Activated CD4-positive, alpha-beta T cell treated with anti-CD3 and anti-CD28 coated beads, Interleukin-2, amount 50 U/mL, for 24 hours (primary cell): ENCODE measurements at places on chromosomes 16 and 17.

DNA sequence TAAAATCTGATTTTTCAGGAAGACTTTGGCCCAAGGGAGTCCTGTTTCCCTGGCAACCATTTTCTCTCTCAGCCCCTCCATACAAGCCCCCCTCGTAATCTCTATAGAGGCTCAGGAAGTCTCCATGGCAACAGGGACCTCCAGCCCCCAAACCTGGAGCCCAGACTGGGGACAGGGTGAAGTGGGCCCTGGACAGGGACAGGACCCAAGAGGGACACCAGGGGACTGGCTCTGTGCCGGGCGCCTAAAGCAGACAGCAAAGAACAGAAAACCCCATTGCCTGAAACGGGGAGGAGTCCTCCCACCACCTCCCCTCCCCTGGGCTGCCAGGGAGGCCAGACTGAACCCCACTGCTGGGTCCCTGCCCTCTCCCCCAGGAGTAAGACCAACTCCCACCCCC lies 40.6 kb downstream of the CPNE2 start:
- no peak for DNase-seq

DNA sequence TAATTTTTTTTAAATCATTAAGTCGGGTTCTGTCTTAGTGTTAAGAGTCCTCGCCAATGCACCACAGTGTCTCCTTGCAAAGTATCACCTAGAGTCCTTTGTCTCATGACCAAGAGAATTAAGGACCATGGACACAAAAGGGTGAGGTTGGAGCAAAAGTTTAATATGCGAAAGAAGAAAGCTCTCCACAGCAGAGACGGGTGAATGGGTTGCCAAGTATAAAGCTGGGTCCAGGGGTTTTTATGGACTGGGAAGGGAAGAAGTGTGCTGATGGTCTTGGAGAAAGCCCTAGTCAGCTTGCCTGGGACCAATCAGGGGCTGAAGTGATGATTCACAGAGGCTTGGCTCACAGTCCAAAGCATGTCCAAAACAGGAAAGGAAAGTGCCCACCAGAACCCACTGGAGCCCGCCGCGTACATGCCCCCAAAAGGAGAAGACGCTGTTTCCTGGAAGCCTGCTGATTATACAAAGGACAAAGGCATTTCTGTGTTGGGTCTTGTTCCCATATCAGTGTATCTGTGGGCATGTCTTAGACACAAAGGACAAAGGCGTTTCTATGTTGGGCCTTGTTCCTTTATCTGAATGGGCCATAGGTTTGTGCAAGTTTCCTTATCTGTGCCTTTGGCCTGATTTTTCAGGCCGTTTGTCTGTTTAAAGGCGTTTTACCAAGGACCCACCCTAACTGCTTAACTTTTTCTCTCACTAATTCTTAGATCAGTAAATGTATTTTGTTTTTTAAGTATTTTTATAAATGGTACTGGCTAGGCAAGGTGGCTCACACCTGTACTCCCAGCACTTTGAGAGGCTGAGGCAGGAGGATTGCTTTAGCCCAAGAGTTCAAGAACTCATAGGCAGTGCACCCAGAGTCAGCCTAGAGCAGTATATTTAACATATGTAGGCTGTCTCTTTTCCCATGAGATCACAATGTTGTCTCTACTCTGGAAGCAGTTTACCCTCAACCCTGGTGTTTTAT lies 28.7 kb upstream of the ATF7IP2 start:
- DNase-seq, result no peak

- no peak for DNase-seq
These were observed 2.5 kb upstream of the SPATA32 start for GRCh38 chr17:45264430-45264829.

DNA sequence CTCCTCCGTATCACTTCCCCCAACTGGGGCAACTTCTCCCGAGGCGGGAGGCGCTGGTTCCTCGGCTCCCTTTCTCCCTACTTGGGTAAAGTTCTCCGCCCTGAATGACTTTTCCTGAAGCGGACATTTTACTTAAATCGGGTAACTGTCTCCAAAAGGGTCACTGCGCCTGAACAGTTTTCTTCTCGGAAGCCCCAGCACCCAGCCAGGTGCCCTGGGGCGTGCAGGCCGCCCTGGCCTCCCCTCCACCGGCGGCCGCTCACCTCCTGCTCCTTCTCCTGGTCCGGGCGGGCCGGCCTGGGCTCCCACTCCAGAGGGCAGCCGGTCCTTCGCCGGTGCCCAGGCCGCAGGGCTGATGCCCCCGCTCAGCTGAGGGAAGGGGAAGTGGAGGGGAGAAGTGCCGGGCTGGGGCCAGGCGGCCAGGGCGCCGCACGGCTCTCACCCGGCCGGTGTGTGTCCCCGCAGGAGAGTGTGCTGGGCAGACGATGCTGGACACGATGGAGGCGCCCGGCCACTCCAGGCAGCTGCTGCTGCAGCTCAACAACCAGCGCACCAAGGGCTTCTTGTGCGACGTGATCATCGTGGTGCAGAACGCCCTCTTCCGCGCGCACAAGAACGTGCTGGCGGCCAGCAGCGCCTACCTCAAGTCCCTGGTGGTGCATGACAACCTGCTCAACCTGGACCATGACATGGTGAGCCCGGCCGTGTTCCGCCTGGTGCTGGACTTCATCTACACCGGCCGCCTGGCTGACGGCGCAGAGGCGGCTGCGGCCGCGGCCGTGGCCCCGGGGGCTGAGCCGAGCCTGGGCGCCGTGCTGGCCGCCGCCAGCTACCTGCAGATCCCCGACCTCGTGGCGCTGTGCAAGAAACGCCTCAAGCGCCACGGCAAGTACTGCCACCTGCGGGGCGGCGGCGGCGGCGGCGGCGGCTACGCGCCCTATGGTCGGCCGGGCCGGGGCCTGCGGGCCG lies 1.6 kb downstream of the HIC1 start:
- no peak for DNase-seq

GRCh38 chr16:57892447-57893096 lies 78.4 kb downstream of the CNGB1 start:
- DNase-seq, result no peak

DNA sequence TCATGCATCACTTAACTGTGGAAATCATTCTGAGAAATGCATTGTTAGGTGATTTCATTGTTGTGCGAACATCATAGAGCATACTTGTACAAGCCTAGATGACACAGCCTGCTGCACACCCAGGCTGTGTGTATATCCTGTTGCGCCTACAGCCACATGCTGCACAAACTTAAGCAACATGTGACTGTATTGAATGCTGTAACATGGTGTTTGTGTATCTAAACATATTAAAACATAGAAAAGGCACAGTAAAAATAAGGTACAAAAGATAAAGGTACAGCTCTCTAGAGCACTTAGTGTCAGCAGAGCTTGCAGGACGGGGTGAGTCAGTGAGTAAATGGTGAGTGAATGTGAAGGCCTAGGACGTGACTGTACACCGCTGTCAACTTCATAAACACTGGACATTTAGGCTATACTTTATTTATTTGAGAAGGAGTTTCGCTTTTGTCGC lies 11.9 kb downstream of the FOXK2 start:
- DNase-seq, result no peak

GRCh38 chr17:45129426-45129939 lies 2.8 kb downstream of the PLCD3 start:
- DNase-seq, result no peak

GRCh38 chr17:7579834-7580603 lies 581 bp downstream of the CD68 start:
- DNase-seq, result no peak

DNA sequence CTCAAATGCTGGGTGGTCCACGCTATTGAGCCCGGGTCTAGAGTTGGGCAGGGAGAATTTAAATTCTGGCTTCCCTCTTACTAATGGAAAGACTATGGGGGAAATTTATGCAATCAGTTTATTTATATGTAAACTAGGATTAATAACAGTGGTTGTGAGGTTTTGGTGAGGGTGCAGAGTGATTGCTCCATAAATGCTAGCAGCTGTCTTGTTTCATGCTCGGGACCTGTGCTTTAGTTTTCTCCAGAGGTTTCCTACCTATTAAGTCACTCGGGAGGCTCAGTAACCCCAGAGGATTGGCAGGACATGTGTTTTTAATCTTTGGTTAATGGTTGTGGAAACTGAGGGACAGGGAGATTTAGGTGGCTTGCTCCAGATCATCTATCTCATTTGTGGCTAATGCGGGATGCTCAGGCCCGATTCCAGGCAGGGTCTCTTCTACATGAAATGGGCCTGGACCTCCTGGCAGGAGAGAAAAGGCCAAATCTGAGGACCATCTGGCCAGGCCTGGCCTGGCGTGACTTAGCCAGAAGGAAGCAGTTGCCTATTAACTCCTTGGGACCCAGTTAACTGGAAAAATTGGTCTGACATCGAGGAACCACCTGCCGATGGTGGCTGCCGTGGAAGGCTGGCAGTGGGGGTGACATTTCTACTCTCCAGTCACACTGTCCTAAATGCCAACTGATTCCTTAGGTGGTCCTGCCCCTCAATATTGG lies 2.1 kb downstream of the PRCD start:
- DNase-seq, result no peak

DNA sequence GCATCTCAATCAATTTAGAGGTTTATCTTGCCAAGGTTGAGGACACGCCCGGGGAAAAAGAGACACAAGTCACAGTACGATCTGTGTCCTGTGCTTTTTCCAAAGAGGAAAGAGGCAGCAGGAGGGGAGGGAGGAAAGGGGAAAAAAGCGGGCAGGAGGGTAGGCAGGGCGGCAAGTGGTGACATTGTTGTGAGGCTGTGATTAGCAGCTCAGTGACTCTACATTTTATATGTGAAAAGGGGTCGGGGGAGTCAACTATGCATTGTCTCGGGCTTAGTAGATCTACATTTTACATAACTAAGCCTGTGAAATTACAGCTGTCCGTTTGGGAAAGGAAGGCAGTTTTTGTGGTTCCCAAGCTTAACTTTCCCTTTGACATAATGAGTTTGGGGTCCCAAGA lies 22.2 kb upstream of the RIPOR1 start:
- no peak for DNase-seq

- DNase-seq, result no peak
These were observed 93.1 kb downstream of the PITPNC1 start for GRCh38 chr17:67470163-67470562.

GRCh38 chr16:80936410-80936809 lies 70.3 kb downstream of the CMC2 start:
- no peak for DNase-seq

GRCh38 chr16:4383591-4384444 lies 12.2 kb downstream of the VASN start:
- no peak for DNase-seq

DNA sequence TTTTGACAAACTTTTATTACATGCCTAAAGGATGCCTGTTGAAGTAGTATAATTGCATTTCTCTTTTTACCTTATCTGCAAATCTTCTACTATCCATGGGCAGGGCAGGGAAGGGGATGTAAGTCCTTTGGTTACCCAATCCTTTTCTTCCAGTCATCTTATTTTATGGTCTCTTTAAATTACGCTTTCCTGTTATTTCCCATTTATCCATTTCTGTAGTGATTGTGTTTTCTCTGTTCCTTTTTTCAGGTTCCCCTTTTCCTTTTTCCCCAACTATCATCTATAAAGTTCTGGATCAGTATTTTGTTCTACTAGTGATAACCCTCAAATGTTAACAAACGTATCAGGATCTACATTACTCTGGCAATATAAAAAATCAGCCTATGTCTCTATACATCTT lies 3.3 kb upstream of the ABCA9 start:
- no peak for DNase-seq

DNA sequence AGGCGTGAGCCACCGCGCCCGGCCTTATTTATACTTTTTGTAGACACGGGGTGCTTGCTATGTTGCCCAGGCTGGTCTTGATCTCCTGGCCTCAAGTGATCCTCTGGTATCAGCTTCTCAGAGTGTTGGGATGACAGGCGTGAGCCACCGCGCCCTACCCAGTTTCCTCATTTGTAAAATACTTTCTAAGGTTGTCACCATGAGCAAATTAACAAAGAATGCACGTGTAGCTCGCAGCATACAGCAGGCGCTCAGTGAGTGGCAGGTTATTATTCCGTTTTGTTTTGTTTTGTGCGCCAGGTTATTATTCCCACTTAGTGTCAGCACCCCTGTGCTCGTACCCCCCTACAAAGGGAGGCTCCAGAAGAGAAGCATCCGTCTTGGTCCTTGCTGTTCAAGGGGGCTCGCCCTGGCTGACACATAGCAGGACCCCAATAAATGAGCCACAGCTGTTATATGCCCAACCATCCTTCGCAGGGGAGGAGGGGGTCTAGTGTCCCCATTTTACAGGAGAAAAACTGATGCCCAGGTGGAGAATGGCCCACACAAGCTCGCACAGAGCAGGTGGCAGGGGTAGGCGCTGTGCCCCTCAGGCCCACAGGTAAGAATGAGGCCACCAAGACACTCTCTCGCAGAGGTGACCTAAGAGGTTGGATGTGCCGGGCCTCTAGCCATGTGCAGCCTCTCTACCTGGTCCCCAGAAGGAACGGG lies 686 bp upstream of the MIEF2 start:
- DNase-seq, result no peak

GRCh38 chr16:89761304-89761922 lies 40.1 kb downstream of the ZNF276 start:
- DNase-seq, result no peak

- DNase-seq, result no peak
These were observed 44.7 kb downstream of the CDH1 start for GRCh38 chr16:68781784-68782183.

- no peak for DNase-seq
These were observed at the start of gene ATP2C2 for GRCh38 chr16:84368308-84368996. ATP2C2 (plus strand) TSS chr16:84368538; CDS start chr16:84368616, 78 bp downstream.

GRCh38 chr17:3799181-3799945 lies 1.6 kb downstream of the ITGAE start:
- DNase-seq, result no peak

GRCh38 chr16:69852815-69853214 lies 90.7 kb downstream of the WWP2 start:
- DNase-seq, result no peak

- DNase-seq, result no peak
These were observed 50.7 kb downstream of the CFDP1 start for GRCh38 chr16:75382611-75383010.

DNA sequence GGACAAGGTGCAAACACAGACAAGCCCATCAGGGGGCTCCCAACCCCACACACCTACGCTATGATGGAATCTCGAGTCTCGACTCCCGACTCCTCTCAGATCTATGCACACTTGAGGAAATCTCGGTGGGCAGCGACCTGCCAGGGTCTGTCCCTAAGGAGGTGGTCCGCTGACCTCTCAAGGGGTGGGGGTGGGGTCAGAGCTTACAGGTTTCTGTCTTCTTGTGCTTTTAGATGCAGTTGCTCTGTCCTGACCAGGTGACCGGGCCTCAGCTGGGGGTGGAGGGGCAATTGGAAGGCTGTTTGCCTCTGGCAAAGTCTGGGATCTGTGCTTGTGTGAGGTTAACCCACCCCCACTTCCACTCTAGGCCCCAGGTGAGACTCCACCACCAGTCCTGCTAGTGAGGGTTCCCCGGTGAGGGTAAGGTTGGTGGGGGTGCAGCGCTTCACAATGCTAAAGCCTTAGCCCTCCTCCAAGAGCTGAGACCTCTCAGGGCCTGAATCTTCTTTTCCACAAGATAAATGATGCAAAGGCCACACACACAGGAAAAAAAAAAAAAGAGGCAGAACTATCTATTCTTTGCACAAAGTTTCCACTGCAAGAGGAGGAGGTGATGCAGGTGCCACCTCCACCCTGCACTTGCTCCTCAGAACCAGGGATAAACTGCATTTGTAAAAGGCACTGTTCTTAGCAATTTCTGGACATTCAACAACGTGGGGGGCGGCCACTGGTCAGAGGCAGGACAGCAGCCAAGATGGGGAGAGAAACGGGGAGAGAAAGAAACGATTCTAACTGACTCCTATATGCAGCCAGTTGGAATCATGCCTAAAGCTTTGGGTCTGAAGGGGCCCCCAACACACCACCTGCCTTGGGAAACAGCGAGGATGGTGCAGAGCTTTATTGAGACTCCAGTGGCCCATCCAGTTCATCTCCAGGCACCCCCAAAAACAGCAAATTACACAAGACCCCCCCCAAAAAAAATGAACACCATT lies 4.1 kb downstream of the CISD3 start:
- DNase-seq, result no peak

GRCh38 chr17:61522088-61522487 lies 68.9 kb downstream of the NACA2 start:
- DNase-seq, result no peak
